AG08395 (cell line): ENCODE measurements at places on chromosomes 2 and 18.

GRCh38 chr18:62285281-62285680 lies 39.8 kb upstream of the TNFRSF11A start:
- no peak for DNase-seq

- no peak for DNase-seq
Measured at GRCh38 chr2:239251971-239252370, 148.8 kb downstream of the HDAC4 start.

GRCh38 chr2:28352610-28353195 lies 40.0 kb upstream of the FOSL2 start:
- DNase-seq, result no peak

DNA sequence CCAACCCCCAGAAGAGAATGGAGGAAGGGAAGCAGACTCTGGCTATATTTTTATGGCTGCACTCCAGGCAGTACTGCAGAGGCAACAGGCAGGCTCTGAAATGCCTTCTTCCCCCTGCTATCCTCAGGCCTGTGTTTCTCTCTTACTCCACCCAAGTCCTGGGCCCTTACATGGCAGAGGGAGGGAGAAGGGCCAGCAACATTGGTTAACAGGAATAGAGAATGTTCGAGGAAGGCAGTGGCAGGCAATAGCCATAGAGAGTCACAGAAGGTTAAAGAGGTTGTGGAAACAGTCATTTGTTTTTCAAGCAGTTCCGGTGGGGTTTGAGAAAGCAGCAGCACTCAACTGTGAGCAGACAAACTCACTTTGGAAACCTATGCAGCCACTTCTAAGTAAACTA lies 15.1 kb upstream of the DARS1 start:
- DNase-seq, result no peak

DNA sequence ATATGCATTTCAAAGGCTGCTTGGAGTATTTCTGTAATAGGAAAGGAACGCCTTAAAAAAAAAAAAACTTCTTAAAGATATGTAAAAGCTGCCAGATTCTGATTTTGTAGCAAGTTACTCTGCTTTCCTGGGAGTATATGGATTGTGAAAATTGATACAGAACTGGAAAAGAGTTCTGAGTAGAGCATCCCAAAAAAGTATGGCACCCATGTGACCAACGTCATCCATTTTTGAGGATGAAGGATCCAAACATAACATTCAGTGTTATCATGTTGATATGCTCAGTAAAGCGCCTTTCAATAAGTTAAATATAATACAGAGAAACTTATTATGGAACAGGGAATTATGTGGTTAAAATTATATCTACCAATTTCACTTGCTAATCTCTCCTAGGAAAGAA lies 978.4 kb upstream of the POU3F3 start:
- DNase-seq, result no peak

- DNase-seq, result peak; percentile 45
Measured at GRCh38 chr2:188512456-188512855, 220.8 kb downstream of the GULP1 start.

DNA sequence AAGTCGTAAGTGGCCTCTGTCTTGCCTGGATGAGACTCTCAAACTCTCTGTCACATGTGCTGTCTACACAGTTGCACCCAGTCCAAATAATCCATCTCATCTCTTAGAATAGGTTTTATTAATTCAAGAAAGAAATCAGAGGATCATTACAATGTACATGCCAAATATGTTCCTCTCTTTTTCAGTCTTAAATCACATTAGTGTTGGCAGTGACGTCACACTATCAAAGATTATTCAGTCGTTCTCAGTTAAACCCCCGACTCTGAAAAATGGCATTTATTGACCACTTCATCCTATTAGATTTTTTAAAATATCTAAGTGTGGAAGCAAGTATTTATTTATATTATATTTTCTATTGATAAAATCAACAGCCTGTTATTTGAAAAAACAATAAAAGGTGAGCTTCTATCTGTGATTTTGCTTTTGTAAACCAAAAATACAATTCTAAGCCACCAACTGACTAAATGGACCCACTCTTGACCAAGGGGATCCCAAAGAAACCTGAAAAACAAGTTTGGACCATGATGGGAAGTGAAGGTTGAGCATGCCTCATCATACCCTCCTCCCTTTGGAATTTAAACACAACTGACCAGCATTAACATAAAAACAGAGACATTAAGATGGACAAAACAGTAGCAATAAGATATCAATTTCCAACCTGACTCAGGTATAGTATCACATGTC lies 1894.4 kb upstream of the LRRTM1 start:
- no peak for DNase-seq

DNA sequence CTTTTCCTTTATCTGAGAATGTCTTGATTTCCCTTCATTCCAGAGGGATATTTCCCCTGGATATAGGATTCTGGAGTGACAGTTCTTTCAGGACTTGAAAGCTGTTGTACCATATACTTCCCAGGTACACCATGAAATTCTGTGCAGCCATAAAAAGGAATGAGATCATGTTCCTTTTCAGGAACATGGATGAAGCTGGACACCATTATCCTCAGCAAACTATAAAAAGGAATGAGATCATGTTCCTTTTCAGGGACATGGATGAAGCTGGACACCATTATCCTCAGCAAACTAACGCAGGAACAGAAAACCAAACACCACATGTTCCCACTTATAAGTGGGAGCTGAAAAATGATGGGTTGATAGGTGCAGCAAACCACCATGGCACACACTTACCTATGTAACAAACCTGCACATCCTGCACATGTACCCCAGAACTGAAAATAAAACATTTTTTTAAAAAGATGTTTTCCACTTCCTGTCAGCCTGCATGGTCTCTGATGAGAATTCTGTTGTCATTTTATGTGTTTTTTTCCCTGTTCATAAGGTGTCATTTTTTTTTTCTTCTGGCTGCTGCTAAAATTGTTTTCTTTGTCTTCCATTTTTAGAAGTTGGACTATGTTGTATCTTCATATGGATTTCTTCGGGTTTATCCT lies 133.3 kb downstream of the DNAH6 start:
- no peak for DNase-seq

DNA sequence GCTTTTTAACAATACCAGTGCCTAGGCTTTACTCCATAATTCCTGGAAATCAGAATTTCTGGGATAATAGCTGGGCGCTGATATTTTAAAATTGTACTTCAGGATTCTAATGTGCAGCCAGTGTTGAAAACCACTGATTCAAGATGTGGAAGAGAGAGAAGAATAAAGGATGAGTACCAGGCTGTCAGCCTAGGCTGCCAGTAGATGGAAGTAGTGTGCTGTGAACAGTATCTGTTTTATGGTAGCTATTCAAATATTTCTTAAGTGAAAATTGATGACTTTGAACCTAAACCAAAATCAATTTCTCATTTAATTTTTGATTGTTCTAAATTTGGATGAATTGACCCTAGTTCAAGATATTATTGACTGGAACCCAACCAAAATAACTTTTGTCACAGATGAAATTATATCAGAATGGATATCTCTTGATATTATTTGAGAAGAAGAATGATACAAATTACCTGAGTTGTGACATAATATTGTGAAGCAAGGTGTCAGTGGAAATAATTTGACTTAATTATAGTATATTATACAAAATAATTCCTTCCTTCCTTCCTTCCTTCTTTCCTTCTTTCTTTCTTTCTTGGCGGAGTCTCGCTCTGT lies 88.0 kb downstream of the COMMD1 start:
- peak; percentile 59 for DNase-seq

DNA sequence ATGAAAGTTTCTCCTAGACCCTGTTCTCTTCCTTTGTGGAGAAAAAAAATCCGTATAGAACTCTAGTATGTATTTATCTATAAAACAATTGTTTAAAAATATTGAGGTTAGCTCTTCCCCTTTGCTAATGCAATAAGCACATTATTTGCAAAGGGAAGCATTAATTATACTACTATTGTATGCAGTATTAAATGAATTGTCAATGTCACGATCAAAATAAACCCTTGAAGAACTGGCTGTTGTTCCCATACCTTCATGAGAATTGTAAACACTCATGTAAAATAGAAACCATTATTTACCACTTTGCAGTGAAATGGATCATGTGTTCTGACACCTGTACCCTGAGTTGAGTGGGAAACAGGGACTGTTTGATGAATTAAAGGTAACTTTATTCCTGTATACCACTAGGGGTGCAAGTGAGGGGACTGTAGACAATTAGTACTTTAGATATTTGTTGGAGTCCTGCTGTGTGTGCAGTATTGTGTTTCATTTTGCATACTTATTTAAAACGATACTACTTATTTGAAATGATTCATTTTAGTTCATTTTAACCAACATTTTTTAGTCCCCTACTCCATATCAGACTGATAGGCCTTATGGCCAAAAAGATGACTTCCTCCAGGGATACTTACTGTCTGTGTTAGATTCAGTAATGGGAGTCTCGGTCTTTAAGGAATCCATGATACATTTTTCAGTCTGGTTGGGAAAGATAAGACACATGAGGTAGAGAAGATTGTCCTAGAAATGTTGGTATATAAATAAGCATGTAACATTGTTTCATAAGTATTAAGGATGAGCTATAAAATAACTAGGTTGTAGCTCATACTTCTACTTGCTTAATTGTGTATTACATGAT lies 7.9 kb downstream of the PKP4 start:
- peak; percentile 19 for DNase-seq

DNA sequence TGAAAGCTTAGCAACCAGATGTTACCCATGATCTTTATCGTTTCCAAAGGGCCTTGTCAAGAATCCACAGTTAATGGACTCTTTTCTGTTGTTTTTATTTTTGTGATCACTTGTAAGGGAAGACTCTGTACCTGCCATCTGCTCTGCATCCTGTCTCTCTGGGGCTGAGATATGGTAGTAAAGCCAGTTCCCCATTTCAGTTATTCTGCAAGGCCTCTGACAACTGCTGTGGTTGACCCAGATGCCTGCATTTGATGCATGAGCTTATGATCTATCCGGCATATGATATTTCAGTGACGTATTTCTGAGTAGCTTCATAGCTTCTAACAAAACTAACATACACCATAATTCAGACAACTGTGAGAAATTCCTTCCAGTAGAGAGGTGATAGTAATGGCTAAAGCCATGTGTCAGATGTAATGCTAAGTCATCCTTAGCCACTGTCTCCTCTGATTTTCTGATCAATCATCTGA lies 105.1 kb downstream of the TPO start:
- no peak for DNase-seq

DNA sequence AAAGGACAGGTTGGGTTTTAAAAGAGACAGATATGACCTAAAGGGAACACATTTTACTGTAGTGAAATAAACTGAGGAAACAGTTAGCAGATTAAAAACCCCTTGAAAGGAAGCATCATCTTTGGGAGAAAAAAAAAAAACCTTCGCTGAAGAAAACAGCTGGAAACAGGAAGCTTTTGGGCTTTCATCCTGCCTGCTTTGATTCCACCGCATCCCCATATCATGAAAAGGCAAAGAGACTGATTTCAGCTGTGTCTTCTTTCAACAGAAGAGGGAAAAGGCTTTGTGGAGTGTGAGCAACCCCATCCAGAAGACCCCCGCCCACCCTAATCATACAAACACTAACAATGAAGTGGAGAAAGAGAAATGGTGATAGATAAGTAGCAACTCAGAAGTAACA lies 86.4 kb downstream of the TCF4 start:
- DNase-seq, result no peak

GRCh38 chr2:212979799-212980198 lies 171.6 kb downstream of the IKZF2 start:
- DNase-seq, result no peak

- DNase-seq, result peak; percentile 67
Measured at GRCh38 chr18:24766376-24766775, 305.9 kb downstream of the HRH4 start.

- no peak for DNase-seq
Measured at GRCh38 chr18:70462078-70462439, 173.2 kb downstream of the SOCS6 start.

DNA sequence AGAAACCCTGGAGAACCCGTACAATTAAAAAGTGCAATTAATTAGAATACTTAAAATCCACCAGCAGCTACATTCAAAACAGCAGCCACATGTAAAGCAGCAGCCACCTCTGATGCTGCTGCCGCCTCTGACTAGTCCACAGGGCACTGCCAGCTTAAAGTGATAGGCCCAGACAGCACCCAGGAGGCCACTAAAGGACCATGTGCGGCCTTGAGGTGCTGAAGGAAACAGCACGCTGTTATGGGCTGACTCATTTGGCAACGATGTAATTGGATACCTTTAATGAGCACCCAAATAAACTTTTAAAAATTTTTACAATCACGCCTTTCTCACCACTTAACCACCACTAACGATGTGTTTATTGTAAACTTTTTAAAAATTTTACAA lies 209.3 kb upstream of the NCKAP5 start:
- DNase-seq, result no peak

DNA sequence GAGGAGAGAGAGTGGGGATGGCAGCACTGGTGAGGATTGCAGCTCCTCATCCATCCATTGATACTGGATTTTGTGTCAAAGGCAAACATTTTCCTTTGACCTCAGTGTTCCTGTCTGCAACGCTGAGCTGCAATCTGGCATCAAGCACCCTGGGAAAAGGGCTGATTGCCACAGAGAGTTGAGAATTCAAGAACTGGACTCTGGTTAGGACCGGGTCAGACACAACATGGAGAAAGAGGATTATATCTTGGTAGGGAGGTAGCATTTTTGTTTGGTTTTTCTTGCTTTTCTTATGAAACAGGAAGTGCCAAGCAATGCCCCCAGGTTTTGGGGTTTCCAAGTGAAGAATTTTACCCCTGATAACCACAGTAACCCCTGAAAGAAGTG lies 81.9 kb upstream of the PKDCC start:
- DNase-seq, result no peak

GRCh38 chr2:236998236-236998635 lies 87.5 kb upstream of the COPS8 start:
- DNase-seq, result peak; percentile 20

DNA sequence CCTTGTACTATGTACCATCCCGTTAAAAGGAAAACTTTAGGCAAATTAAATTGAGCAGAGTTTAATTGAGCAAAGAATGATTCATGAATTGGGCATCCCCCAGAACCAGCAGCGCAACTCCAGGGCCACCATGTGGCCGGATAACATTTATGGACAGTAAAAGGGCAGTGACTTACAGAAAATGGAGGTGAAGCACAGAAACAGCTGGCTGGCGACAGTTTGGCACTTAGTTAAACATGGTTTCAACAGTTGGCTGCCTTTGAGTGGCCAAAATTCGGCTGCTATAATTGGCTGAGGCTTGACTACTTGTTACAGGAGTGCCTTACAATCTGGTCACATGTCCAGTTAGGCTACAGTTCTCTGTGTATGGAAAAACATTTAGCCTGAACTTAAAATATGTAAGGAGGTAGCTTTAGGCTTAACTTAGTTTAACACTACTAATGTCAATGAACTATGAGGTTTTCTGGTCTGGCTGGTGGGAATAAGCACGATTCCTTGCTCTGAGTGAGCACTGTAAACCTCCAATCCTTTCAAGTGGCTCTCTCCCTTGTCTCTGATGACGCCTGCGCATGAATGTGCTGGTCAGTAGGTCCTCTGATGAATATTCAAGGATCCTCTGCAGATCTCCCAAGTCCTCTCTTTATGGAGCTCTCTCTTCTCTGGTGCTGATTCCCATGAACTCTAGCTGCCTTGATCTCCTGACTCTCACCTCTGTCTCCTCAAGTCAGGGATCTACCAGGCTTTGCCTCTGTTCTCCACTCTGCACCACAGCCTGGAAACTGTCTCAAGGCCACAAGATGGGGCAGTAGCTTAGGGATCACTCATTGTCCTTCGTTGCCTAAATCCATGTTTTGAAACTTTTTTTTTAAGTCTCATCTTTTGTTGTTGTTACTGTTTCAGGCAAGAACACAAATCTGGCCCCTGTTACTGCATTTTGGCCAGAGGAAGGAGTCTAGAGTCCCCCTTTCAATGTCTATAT lies 24.4 kb upstream of the RAB31 start:
- peak; percentile 58 for DNase-seq
